ENCODE measurements at places on chromosomes 6 and 20. TPM values are rescaled to one million over a fixed set of nuclear protein-coding genes. Genes with fewer than 3 reads are reported as not detected.

DNA sequence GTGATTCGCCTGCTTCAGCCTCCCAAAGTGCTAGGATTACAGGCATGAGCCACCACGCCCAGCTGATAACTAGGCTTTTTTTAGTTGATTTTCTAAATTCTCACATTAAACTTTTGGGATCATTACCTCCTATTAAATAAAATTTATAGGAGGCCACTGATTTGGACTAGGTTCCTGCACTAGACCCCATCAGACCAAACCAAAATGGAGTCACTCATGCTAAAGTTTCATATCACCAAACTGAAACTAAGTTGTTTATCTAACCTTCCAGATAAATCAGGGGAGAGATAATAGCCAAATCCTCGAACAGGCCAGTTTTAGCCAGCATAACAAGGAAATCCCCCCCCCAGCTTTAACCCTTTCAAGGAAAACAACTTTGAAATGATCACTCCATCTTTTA, 98.4 kb upstream of the SLC22A16 start:
- H3K4me3 ChIP-seq, result no peak overlapping the region
- no peaks in the 10 kb centered on the region for H3K36me3 ChIP-seq
- no peaks in the 10 kb centered on the region for H3K27me3 ChIP-seq
- DNase-seq, result no peak

DNA sequence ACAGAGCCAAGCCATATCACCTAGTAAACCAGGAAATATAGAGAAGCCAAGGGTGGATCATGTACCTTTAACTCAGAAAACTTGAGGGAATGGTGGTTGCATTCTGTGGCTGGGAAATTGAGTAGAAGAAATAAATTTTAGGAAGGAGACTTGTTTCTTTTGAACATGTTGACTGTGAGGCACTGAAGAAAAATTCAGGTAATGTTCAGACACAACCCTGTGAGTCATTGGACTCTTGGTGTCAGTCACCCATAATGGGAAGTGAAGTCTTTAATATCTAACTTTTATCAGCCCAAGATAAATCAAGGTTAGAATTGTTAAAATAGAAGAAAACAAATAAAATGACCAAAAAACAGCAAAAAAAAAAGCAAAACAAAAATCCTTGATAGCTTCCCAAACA, 98.8 kb upstream of the GRIK2 start:
- H3K4me3 ChIP-seq, result no peak overlapping the region
- DNase-seq, result no peak
- no peaks in the 10 kb centered on the region for H3K36me3 ChIP-seq
- H3K4me1 ChIP-seq, result no peaks in the 10 kb centered on the region

The EFCAB8 gene
- polyA plus RNA-seq, result not detected

The C4A gene
- 478 TPM for polyA plus RNA-seq

DNA sequence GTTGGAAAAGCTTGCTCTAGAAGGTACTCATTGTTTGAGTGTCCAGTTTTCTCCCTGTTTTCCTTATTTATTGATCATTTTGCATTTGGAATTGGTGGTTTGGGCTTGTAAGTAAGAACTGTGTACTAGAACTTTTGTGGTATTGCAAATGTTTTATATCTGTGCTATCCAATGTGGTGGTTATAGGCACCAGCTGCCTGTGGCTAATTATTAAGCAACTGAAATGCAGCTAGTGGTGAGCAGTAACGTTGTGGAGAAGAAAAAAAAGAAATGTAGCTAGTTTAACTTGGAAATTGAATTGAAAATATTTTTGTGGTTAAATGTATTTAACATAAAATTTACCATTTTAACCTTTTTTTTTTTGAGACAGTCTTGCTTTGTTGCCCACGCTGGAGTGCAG, 50.7 kb upstream of the MAPK13 start:
- no peak for DNase-seq
- H3K27me3 ChIP-seq, result no peaks in the 10 kb centered on the region
- H3K27ac ChIP-seq, result no peak overlapping the region
- H3K36me3 ChIP-seq, result peaks cover 30% of the 10 kb centered on the region
- H3K4me3 ChIP-seq, result no peak overlapping the region

DNA sequence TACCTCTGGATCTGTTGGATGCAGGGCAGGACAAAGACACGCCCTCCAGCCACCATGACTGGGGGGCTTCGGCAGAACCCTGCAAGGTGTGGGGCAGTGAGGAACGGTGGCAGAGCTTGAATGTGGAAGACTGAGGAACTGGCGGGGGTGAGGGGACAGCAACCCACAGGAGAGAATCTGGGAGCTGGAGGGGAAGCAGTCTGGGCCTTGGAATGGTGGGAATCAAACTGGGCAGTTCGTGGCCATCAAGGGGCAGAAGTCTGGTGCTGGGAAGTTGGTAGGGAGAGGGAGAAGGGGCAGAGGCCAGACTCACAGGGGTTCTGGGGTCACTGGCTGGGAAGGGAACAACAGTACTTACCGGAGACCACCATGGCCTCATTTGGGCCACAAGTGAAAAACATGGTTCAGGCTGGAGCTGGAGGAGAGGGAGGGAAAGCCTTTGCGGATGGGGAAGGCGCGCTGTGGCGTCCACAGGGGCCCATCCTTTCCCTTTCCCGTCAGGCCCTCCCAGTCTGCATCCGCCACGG, 635 bp downstream of the FLOT1 start:
- peaks cover 78% of the 10 kb centered on the region for H3K4me1 ChIP-seq
- peaks cover 29% of the 10 kb centered on the region for H3K36me3 ChIP-seq
- DNase-seq, result no peak
- no peaks in the 10 kb centered on the region for H3K27me3 ChIP-seq
- H3K4me3 ChIP-seq, result peak overlapping the region; percentile 98

The CNR1 gene
- not detected for polyA plus RNA-seq

The ADGB gene
- polyA plus RNA-seq, result not detected

Measured in HepG2 (cell line).